ENCODE measurements at places on chromosomes 13 and 19.
A peak's percentile ranks its signal among the peaks of the same experiment; 100 is the strongest.

- no peak for DNase-seq
Observed at GRCh38 chr19:40663695-40664692, 26.5 kb downstream of the NUMBL start.

GRCh38 chr19:39661565-39661964 is 5.9 kb downstream of the LGALS16 start:
- DNase-seq = no peak

GRCh38 chr13:71613066-71613745 is 253.8 kb downstream of the DACH1 start:
- no peak for DNase-seq

DNA sequence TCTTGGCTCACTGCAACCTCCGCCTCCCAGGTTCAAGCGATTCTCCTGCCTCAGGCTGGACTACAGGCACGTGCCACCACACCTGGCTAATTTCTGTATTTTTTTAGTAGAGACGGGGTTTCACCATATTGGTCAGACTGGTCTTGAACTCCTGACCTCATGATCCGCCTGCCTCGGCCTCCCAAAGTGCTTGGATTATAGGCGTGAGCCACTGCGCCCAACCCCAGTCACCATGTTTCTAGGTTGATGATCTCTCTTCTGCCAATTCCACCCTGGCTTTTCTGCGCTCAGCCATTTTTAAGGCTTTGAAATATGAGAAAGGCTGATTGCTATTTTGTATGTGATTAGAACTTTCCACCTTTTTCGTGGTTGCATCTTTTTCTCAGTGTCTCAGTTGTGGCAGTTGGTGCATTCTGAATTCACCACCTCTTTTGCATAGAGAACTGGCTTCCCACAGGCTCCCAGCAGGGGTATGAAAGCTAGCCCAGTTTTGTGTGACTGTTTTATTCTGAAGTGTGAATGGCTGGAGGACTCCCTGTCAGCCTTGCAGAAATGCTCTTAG is 15.5 kb downstream of the CEACAM1 start:
- no peak for DNase-seq

DNA sequence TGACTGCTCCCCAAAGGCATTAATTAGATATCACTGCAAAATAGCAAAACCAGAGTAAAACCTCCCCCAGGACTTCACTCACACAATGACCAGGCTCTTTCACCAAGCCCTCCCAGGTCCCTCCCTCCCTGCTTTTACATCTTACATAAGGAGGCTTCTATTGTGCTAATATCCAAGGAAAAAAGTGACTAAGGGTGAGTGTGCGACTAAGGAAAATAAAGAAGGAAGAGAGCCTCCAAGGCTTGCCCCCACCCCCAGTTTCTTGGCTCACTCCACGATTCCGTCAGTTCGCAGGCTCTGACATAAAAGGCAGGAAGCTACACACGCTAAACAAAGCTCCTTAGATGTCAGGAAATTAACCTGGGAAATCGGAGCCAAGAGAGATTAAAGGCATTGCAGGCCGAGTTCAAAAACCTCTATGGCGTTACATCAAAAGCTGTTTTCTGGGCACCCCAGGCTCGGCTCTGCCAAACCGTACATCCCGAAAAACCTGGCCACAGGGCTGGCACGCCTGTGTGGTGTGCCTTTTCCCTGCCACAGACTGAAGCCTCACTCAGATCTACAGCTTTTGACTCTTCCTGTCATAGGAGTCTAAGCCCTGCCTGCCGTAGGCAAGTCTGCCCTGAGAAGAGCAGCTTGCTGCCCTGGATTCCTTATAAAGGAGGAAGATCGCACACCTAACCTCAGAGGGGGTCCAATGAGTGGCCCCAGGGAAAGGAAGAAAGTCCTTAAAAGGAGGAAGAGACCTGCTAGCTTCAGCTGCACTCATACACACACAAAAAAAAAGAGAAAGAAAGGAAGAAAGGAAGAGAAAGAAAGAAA is 67.0 kb upstream of the SERP2 start:
- DNase-seq = peak; percentile 26
